ENCODE measurements at places on chromosomes 16 and 17.
A peak's percentile ranks its signal among the peaks of the same experiment; 100 is the strongest.

- DNase-seq = no peak
Observed at GRCh38 chr17:80516171-80516932, 28.3 kb upstream of the RPTOR start.

- no peak for DNase-seq
Observed at GRCh38 chr16:15644267-15644961, 1.5 kb upstream of the MARF1 start.

DNA sequence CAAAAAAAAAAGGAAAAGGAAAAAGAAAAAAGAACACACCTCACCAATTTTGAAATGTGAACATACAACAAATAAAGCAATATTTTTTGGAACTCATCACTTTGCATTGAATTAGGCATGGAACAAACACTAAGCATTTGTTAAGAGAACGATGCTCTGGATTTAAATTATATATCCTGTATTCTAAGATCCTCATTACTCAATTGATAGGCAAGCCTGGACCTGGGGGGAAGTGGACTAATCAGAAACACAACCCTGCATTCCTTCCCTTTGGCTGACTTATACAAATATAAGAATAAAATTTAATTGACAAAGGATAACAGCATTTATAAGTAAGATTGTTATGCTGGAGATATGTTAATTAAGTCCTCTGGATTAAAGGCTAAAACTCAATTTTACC is 2.2 kb downstream of the GJC1 start:
- DNase-seq = no peak

DNA sequence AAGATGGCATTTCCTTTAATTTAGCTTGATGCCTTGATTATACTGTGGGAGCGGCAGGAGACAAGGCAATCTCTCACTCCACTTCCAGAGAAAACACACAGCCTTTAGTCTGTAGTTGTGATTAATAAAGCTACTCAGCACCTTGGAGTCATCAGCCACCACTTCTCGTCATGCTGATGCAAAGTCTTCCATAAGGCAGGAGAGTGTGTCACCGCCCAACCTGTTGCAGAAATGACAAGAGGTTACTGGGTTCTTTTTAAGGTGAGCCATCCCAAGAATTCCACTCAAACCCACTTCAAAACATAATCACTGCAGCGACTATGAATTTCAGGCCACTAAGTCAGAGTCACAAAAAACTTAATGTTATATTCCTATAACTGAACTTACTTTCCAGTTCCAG is 223.9 kb upstream of the TOX3 start:
- DNase-seq = no peak

- no peak for DNase-seq
Observed at GRCh38 chr17:34246881-34247280, 8.2 kb upstream of the CCL2 start.

DNA sequence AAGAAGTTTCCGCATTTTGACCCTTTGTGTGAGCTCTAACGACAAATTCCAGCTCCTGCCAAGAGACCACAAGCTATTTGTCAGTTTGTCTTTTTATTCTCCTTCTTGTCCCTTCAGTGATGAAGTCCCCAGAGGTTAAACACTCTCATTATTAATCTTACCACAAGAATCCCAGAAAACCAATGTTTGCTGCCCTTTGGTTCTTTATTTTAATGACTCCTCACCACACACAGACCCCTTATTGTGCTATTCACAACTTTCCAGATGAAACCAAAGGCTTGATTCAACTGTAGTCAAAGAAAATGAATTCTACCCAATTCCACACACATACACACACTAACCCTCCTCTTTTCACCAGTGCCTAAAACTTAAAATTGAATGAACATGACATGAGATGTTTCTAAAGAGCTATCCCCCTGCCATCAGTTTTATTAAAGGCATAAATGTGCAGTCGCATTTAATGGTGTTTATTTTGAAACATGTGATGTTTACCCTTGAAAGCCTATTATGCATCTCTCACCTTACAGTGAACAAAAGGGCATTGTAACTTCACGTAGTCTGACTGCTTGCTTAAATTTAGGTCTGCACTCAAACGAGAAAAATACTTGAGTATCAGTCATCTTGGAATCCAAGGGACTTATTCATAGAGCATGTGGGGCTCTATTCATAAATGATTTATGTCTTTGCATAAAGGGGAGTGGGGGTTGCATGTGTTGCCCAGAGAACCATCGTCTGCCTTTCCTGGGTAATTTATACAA is 44.1 kb downstream of the PCTP start:
- no peak for DNase-seq

- no peak for DNase-seq
Observed at GRCh38 chr17:47742319-47743181, 9.5 kb downstream of the TBX21 start.

- no peak for DNase-seq
Observed at GRCh38 chr16:11097094-11097786, 152.9 kb downstream of the CLEC16A start.

DNA sequence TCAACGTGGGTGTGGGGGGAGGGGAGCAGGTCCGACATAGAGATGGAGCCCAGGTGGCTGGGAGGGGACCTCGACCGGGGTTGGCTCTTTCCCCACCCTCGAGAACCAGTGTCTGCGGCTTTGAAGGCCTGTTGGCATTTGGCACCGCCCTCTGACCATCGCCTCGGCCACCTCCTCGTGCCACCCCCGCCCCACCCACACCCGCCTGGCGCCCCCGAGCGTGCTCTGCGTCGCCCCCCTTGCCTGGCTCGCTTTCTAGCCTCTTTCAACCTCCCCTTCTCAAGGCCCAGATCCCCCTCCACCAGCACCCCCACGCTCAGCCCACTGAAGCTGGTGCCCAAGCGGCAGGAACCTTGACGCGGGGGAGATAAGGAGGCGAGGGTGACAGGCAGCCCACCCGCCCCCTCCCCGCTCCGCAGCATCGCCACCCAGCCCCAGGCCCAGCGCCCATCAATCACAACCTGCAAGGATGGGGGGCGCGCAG is 619 bp downstream of the CACNB1 start:
- DNase-seq = no peak

DNA sequence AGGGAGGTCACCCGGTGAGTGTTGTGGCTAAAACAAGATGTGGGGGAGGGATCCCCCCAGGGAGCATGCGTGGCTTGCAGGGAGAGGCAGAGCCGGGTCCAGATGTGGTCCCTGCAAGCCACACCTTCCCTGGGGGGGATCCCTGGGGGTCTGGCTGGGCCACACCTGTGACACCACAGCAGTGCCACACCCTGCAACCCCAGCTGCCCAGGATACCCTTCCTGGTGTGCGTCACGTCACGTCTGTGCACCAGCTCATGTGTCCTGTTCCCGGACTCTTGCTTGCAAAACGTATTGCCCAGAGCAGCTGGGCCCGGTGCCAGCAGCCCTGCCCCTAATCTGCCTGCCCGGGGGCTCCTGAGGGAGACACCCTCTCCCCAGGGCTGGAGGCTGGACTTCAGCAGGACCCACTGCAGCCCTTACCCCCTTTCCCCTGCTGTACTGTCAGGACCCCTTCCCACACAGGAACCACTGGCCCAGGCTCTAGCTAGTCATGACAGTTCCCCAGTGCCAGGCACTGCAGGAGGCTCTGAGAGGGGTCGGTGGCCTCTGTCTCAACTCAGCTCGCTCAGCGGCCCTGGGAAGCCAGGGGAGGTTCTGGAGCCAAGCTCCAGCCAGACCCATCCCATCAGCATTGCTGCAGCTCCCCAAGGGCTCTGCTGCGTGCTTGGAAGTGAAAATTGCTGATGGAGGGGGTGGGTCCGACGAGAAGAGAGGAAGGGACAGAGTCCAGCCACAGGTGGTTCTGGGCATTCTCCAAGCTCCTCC is 25.8 kb upstream of the ACSF3 start:
- DNase-seq = no peak

GRCh38 chr17:71963351-71963750 is 157.5 kb upstream of the SOX9 start:
- DNase-seq = no peak

GRCh38 chr17:65173976-65174683 is 37.0 kb downstream of the RGS9 start:
- no peak for DNase-seq

DNA sequence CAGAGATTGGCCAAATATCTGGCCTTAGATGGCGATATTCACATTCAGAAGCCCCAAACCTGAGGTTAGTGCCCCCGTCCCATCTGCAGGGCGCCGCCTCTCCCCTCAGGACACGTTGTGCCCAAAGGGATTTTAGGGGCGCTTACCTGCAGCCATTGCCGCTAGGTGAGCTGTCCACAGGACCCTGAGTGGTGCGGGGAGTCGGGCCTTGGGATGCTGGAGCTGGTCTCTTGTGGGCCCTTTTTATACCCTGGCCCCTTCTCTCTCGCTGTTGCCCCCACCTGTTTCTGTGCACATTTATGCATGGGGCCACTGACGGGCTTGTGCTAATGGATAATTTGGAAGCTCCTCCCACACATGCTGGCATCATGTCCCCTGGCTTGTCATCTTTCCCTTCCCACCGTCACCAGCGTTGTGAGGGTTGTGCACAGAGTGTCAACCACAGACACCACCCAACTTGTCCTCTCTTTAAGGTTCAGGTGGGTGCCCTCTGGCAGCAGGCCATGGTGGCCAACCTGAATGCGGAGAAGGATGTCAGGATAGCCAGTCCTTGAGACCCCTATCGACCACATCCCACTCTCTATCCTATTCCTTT is at the start of gene CSHL1:
CSHL1 (minus strand) TSS at position 218 of the 595 bp plus-strand sequence; CDS start at position 156, 62 bp downstream.
- DNase-seq = no peak

DNA sequence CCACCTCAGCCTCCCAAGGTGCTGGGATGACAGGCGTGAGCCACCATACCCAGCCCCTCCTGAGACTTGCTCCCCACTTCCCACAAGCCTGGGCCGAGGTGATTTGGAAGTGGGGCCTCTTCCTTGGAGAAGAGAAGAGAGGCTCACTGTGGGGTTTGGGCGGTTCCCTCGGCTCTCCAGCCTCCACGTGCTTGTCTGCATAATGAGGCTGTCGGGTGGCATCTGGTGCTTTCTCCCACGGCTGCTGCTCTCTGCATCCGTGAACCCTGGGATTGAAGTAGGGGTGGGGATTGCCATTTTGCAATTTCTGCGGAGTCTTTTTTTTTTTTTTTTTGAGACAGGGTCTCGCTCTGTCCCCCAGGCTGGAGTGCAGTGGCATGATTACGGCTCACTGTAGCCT is 101.4 kb downstream of the RAP1GAP2 start:
- no peak for DNase-seq

DNA sequence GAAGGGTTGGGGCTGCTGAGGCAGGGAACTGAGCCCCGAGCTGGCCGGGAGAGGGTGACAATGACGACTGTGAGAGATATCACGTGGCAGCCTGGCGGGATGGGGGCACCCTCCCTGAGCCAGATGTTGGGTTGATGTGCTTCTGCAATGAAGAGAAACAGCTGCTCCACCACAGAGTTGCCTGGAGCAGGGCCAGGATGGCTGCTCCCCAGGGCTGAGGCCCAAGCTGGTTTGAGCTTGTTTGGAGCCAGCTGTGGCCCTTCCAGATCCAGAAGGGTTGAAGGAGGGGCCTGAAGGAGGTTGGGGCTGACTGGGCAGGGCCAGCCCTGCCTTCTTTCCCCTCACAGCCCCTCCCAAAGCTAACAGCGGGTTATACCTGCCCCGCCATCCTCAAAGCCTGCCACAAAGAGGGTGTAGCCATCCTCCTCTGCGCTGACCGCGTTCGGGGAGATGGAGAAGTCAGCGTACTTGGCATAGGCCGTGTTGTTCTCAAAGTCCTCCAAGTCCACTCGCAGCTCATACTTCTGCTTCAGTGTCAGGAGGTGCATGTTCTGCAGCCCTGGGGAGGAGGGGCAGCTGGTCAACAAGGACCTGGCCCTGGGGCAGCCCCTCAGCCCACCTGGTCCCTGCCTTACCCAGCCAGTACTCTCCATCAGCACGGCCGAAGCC is 2.1 kb downstream of the MFAP4 start:
- DNase-seq = no peak

DNA sequence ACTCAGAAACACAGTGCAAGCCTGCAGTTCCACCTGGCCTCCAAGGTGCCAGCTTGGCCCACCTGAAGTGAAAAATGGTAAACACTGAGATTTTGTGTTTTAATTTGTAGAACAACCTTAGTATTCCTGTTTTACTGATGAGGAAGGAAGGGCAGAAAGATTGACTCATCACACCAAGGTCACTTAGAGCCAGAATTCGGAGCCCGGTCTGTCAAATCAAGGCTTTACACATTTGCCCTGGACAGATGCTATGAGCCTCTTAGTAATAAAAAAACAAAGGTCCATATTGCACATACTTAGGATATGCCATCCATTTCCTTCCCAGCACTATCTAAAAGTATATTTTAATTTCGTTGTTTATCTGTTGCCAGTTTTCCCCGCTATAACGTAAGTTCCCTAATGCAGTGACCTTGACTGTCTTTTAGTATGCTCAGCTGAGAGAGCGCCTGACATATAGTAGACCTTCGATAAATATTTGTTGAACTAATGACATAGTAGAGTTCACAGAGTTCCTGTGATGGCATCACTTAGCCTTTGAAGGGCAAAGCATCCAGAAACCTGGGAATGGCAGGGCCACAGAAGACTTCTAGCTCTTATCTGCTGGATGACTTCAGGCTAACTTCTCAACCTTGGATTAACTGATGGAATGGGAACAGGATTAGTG is 7.2 kb upstream of the TBKBP1 start:
- DNase-seq = no peak

- no peak for DNase-seq
Observed at GRCh38 chr16:58087209-58087913, 41.8 kb downstream of the CFAP20 start.

- no peak for DNase-seq
Observed at GRCh38 chr17:59827721-59828477, 64.8 kb downstream of the TUBD1 start.

DNA sequence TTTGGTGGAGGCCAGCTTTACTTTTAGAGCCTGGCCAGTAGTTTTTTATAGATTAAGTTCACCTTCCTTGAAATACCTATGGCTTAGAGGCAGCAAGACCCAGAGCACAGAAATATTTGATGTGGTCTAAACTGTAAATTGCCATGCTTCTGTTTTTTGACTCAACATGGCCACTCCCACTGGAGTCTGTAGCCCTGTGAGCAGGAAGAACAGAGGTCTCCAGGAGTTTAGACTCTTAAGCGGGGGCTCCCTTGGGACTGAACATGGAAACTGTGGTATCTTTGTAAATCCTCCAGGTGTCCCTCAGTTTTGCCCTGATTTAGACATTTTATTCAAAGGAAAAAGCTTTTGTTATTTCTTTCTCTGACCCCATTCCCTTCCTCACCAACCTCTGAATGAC is 145.6 kb downstream of the FTO start:
- DNase-seq = no peak

GRCh38 chr17:74457146-74457819 is 9.2 kb upstream of the CD300A start:
- peak; percentile 61 for DNase-seq
